H1 (cell line): ENCODE measurements at places on chromosomes 11 and 22. TPM values are rescaled to one million over a fixed set of nuclear protein-coding genes. Genes with fewer than 3 reads are reported as not detected.

- no peak for DNase-seq
Measured at GRCh38 chr11:69854713-69855112, 35.5 kb upstream of the FGF3 start.

DNA sequence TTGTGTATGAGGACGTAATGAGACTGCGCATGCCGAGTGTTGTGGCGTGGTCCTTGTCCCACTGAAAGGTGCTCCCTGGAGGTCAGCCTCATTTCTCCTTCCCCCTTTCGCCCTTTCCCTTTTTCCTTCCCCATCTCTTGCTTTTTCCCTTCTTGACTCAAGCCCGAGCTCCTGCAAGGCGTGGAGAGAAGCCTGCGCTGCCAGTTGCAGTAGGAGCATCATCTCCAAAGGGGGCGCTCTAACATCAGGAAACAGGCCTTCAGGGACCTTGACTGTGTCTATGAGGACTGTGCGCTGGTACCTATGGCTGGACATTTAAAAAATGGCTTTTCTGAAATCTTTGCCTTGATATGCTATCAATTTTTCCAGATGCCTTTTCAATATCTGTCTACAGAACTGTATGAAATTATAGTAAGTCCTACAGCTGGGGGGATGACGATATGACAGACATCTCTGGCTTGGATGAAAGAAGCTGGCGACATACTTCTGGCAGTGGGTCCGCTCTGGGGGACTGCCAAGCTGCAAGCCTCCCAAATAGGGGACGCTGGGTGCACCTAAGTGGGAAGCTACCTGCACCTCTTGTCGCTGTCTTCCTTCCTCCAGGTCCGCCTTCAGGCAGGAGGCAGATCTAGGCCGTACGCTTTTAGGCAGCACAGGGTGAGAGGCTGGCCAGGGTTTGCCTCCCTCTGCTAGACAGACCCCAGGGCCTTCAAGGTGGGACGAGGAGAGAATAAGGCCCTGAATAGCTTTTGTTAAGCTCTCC is 96.5 kb downstream of the NXPE2 start:
- DNase-seq = peak; percentile 50

Gene VWCE
- total RNA-seq = 12.3 and 14.5 TPM in 2 replicates

DNA sequence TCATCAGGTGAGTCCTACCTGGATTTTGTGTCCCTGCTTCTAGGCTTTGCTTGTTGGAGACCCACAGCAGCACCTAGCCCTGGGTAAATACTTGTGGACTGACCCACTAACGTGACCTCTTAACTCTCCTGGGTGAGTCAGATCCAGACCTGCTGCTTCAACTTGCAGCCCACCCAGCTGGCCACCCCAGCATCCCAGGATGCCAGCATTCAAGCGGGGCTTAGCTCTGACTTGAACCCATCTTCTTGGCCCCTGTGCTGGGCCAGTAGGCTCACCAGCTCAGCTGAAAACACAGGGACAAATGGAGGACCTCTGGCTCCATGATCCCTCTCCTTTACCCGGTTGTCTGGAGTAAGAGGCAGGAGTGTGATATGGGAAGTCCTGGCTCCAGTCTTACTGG is 33.5 kb downstream of the PARVG start:
- peak; percentile 14 for DNase-seq

GRCh38 chr22:28102151-28102812 is 183.2 kb upstream of the PITPNB start:
- DNase-seq = no peak

- no peak for DNase-seq
Measured at GRCh38 chr11:88146106-88146505, 29.1 kb downstream of the RAB38 start.

- peak; percentile 39 for DNase-seq
Measured at GRCh38 chr22:49632199-49633009, 195.3 kb downstream of the BRD1 start.
